ENCODE measurements at places on chromosomes 1 and 21.

DNA sequence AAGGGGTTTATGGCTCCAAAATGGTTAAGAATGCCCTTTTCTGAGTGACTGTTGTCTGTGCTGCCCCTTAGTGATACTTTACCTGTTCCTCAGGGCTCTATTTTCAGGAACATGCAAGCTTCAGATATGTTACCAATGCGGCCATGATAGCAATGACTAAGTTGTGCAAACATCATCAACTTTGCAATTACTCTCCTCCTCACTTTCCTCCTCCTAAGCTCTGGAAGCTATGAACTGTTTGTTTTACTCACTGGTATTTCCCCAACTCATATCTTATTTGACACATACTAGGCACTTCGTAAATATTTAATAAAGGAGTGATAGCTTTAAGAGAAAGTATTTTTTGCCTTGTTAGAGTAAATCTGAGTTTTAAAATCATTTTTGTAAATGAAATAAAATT, 53.8 kb downstream of the RWDD3 start:
- no peak for DNase-seq

GRCh38 chr1:64540265-64540791, 70.4 kb downstream of the CACHD1 start:
- no peak for DNase-seq

DNA sequence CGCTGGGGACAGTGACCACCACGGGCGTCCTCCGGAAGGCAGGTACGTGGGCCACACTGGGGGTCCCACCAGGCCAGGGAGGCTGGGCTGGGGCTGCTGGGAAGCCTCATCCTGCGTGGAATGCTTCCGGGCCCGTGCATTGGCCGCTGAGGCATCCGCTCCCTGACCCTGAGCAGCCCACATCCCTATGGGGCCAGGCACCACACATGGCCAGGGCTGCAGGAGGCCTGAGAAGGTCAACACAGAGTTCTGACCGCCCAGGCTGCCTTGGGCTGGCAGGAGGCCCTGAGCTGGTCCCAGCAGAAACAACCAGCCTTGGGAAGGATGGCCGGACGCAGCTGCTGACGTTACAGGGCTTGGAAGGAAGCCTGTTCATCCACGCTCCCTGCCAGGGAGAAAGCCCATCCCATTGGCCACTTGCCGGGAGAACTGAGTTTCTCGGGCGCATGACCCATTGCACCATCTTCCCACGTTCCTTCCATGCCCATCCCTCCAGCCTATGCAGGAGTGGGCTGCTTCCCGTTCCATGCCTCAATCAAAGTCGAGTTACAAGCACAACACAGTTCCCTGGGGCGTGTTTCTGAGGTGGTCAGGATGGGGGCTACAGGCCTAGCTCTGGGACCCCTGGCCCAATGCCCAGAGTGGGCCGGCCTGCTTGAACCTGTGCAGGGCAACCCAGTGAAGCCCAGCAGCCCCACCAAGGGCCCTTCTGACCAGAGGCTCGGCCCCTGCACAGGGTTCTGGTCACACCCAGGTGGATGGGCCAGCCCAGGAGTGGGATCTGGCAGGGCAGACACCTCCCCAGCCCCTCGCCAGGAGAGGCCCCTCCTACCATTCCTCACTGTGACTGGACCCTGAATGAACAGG, 31.7 kb downstream of the TRIM11 start:
- DNase-seq = peak; percentile 94

GRCh38 chr1:88680911-88681622, 3.0 kb upstream of the PKN2 start:
- DNase-seq = no peak

GRCh38 chr1:64312431-64312830, 109.0 kb downstream of the UBE2U start:
- no peak for DNase-seq

- DNase-seq = no peak
Observed at GRCh38 chr1:231702331-231702730, 75.7 kb downstream of the DISC1 start.

- peak; percentile 60 for DNase-seq
Observed at GRCh38 chr1:224503161-224504118, 68.8 kb upstream of the WDR26 start.

DNA sequence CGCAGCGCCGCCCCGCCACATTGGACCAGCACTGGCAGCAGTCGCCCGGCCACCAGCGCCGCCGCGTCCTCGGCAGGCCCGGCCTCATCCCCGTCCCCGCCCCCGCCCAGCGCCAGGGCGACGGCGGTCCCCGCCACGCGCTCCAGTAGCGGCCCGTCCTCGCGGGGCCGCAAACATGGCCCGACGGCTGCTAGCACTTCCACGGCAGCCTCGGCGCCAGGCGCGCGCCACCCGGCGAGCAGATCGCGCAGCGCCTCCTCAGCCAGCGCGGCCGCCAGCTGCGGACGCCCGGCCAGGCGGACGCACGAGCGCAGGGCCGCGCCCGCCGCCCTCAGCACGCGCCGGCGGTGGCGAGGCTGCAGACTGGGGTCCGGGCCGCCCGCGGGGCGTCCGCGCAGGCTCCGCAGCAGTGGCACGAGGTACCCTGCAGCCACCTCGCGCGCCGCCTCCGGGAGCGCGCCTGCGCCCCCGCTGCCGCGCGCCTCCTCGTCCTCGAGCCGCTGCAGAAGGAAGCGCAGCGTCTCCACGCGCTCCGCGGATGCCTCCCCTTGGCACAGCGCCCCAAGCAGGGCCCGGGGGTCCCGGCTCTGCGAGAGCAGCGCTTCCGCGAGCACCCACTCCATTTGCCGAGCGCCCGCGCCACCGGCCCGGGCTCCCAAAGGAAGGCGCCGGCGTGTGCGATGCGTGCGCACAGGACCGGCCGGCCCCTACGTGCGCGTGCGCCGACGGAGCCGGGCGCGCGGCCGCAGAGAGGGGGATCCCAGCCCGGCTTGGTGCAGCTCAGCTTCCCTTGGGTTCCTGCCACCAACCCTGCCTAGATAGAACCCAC, at the start of gene TARBP1:
Gene TARBP1 (minus strand): TSS at position 699 of the 829 bp plus-strand sequence. CDS start 76 bp downstream, at position 623.
- peak; percentile 88 for DNase-seq

- no peak for DNase-seq
Observed at GRCh38 chr1:116401646-116402176, 28.7 kb downstream of the ATP1A1 start.
